ENCODE measurements at places on chromosomes 2 and 18. TPM values are rescaled to one million over a fixed set of nuclear protein-coding genes. Genes with fewer than 3 reads are reported as not detected.

Gene MRO
- polyA plus RNA-seq, result 0.39 TPM

Gene POU3F3
- polyA plus RNA-seq, result not detected

Gene CABLES1
- 7.2 TPM for polyA plus RNA-seq

DNA sequence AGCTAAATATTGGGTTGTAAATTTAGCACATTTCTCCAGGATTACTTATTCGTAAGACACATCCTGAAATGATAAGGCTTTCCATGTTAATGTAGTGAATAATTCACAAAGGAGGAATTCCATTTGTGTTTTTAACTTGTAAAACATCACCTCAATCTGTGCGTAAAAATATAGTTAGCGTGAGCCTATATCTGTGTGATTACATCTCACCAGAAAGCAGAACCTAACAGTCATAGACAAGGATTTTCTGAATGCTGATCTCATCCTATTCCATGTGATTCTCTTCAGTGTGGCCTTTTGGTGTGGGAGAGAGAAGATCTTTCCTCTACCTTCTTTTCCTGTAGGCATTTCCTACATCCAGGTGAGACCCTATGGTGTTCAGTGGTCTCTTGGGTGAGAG is 263.2 kb upstream of the RASGRP3 start:
- no peak for DNase-seq

Gene TTN
- 337 TPM for polyA plus RNA-seq

- no peak for DNase-seq
These were observed 6.6 kb downstream of the GKN2 start for GRCh38 chr2:68946117-68946516.

Gene BOLL
- polyA plus RNA-seq, result 3.0 TPM

Gene DIPK1C
- polyA plus RNA-seq, result 9.4 TPM

GRCh38 chr2:73981081-73982001 is 3.4 kb upstream of the TET3 start:
- DNase-seq, result no peak

- no peak for DNase-seq
These were observed 6.9 kb upstream of the NT5DC4 start for GRCh38 chr2:112713926-112714325.

DNA sequence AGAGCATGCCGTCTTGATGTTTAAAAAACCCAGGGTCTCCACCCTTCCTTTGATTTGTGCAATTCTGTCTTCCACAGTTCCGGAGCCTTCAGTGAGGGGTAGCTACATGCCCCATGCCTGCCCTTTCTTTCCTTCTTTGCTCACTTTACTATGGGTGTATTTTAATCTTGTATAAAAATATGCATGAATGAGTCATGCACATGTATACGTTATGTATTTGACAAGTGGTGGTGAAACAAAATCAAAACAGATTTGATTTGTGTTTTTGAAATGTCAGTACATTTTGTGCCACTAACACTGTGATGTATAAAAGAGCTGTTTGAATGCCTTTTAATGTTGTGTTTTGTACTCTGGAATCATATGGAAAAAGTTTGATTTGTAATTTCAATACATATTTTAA is 126.5 kb downstream of the RNF144A start:
- DNase-seq, result no peak

DNA sequence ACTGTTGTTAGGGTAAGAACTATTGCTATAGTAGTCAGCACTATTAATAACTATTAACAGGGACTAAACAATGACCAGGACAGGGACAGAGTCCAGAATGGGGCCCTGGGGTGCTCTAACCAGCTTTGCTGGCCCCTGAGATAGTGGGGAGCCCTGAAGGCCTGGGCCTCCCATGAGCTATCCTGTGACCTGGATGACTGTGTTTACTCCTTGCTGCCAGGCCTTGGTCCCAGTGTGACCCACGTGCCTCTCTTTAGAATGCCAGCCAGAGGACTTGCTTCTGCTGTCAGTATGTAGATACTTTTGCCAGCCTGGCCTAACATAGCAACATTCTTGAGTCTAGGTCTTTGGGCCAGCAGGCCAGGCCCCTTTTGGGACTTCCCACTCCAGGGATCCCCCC is 11.4 kb downstream of the CDK5R2 start:
- DNase-seq, result no peak

DNA sequence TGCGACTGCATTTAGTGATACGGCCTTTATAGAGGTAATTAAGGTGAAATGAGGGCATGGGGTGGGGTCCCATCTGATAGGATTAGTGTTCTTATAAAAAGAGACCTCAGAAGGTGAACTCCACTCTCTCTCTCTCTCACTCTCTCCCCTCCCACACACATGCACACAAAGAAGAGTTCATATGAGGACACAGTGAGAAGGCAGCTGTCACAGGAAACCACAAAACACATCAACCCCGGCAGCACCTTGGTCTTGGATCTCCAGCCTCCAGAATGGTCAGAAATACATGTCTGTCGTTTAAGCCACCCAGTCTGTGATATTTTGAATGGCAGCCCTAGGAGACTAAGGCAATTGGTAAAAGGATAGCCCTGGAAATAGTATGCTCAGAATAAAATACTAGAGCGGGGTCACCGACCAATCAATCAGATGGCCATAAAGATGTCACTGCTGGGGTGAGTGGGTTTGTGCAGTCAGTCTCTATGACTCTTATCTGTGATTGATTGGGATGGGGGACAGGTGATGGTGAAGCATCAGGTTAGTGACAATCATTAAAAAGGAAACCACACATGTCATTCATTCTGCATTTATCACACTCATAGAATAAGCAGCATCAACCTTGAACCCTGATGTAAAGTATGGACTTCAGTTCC is 118.9 kb upstream of the POU3F3 start:
- no peak for DNase-seq

Gene DAW1
- polyA plus RNA-seq, result not detected

Gene CLEC4F
- polyA plus RNA-seq, result 0.36 TPM

DNA sequence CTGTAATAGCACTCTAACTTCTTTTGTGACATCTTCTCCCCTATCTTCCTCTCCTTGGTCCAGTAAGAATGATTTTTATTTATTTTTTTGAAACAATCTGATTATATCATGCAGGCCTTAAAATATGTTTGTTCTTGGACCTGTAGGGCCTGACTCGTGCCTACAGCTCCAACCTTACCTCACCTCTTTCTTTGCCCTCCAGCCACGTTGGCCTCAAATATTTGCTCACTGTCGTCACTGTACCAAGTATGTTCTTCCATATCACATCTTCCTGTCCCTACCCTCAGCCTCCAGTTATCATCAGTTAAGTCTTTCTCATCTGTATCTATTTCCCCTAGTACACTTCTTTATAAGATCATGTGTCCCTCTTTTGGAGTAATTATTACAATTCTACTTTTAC is 125.5 kb downstream of the CDH7 start:
- no peak for DNase-seq

GRCh38 chr2:64594226-64594989 is 59.3 kb downstream of the SERTAD2 start:
- DNase-seq, result no peak

DNA sequence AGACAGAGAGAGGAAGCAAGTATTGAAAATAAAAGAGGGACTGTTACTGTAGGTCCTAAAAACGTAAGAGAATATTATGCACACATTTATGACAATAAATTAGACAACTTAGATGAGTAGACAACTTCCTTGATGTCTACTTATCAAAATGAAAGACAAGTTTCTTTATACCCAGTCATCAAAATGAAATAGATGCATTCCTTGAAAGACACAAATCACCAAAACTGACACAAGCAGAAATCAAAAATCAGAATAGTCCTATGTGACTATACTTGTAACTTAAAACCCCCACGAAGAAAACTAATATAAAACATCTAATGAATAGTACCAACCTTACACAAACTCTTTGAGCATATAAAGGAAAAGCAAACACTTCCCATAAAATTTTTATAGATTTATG is 14.5 kb downstream of the RTN4 start:
- no peak for DNase-seq

GRCh38 chr18:43720041-43720440 is 442.8 kb upstream of the SYT4 start:
- DNase-seq, result no peak

GRCh38 chr2:219570194-219570923 is 980 bp downstream of the OBSL1 start:
- DNase-seq, result peak; percentile 37

Gene CNRIP1
- polyA plus RNA-seq, result 22.4 TPM

GRCh38 chr2:54042341-54042740 is 71.5 kb upstream of the PSME4 start:
- no peak for DNase-seq

GRCh38 chr2:63613391-63613901 is 24.7 kb downstream of the MDH1 start:
- DNase-seq, result no peak

DNA sequence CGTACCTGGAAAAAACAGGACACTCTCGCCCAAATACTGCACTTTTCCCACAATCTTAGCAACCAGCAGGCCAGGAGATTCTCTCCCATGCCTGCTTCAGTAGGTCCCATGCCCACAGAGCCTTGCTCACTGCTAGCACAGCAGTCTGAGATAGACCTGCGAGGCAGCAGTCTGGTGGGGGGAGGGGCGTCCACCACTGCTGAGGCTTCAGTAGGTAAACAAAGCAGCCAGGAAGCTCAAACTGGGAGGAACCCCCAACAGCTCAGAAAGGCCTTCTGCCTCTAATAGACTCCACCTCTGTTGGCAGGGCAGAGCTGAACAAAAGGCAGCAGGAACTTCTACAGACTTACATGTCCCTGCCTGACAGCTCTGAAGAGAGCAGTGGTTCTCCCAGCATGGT is 1202.8 kb upstream of the ACVR2A start:
- DNase-seq, result no peak

DNA sequence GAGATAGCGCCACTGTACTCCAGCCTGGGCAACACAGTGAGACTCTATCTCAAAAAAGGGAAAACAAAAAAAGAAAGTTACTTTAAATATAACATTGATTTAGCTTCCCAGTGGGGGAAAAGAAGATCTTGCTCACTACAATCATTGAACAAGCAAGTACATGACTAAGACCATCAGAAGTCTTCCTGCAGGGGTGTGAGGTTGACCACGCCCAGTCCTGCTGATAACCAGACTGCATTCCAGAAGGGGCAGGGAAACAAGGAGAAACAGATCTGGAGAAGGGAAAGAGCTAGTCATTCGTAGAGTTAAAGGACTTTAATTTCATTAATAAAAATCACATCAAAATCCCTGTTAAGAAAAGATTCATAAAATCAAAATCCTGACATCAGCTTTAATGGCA is 77.5 kb downstream of the EPHA4 start:
- no peak for DNase-seq

- DNase-seq, result no peak
These were observed 120.0 kb upstream of the STK17B start for GRCh38 chr2:196291426-196291825.

DNA sequence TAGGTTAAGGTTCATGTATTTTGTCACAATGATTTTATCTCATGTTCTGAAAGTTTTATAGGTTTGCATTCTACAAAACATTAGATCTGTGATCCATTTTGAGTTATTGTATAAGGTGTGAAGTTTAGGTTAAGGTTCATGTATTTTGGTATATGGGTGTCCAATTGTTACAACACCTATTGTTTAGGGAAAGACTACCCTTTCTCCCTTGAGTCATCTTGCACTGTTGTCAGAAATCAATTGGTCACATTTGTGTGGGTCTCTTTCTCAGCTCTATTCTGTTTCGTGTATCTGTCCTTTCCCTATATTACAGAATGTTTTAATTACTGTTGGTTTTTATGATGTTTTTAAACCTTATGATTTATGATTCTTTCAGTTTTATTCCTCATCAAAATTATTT is 192.3 kb downstream of the MCFD2 start:
- no peak for DNase-seq

DNA sequence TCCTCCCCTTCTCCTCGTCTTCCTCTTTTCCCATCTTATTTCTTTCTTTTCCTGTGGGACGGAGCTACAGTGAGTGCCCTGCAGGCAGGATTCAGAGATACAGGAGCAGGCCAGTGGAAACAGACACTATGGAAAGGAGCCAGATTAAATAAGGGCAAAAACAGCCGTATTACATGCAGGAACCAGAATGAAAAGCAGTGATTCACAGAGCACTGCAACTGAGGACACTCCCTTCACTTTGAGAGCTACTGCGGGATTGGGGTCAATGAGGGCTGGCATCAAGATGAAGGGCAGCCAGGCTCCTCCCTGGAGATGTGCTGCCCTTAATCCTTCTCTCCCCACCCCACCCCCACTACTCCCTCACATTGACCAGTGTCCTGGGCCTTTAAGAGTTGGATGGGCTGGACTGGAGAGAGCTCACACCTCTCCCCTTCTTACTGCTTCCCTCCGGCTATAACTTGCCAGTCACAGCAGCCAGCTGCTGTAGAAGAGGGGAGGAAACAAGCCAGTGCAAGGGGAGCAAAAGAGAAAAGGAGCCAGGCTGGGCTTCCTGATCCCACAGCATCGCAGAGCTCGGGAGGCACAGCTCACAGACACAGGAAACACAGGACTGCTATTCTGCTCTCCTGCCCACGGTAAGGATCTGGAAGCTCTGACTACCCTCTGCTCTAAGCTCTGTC is at the start of gene PLCD4:
PLCD4 (plus strand) TSS at position 464 of the 680 bp plus-strand sequence. CDS start 7,841 bp downstream, outside the sequence.
- peak; percentile 74 for DNase-seq

DNA sequence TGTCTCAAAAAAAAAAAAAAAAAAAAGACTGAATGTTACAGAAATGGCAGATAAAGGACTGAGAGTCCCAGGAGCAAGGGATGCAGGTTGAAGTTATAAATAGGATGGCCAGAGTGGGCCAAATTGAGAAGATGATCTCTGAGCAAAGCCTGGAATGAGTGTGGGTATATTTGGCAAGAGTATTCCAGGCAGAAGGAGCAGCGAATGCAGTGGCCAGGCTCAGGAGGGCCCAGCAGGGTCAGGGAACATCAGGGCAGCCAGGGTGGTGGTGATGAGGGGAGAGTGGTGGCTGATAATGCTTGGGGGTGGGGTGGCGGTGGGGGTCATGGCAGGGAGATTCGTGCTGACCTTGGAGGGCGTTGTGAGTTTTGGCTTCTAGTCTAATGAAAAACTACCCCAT is 141.3 kb upstream of the AGAP1 start:
- no peak for DNase-seq

- no peak for DNase-seq
These were observed 106.9 kb downstream of the ZNF521 start for GRCh38 chr18:25244924-25245698.

GRCh38 chr2:133600266-133600928 is 32.1 kb upstream of the NCKAP5 start:
- DNase-seq, result no peak

Gene AQP12A
- polyA plus RNA-seq, result 0.74 TPM

DNA sequence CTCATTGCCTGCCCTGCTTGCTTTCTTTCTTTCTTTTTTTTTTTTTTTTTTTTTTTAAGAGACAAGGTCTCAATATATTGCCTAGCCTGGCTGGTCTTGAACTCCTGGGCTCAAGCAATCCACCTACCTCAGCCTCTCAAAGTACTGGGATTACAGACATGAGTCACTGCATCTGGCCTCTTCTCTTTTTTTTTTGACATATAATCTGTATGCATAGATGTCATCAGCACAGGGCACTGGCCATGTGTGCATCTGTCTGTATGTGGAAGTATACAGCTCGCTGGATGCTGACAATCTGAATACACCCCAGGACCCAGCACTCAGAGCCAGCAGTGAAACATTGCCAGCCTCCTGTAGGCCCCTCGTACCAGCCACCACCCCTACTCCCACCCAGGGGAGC is 49.5 kb downstream of the TFCP2L1 start:
- no peak for DNase-seq

Gene BIN1
- 1,160 TPM for polyA plus RNA-seq
